Activated CD4-positive, alpha-beta T cell treated with anti-CD3 and anti-CD28 coated beads, Interleukin-2, amount 50 U/mL, for 4 hours (primary cell): ENCODE measurements at places on chromosomes 3 and 15.

GRCh38 chr3:139491966-139492365, 15.7 kb upstream of the RBP2 start:
- no peak for DNase-seq

- DNase-seq: no peak
These were observed 49.0 kb upstream of the GOLGA8J start for GRCh38 chr15:30033763-30034162.

DNA sequence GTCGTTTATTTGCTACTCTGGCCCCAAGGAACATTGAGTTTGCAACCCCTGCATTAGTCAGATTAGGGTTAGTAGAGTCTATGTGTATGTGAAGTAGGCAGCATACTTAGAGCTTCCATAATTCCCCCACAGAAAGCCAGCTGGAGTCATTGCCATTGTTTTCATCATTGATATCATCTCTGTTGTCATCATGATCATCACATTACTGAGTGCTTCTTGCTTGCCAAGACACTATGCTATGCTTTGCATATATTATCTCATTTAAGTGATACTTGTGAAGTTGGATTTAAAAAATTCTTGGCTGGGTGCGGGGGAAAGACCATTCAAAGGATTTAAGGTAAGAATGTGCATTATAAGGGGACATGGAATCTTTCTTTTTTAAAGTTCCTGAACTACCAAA, 209.0 kb downstream of the CACNA2D3 start:
- no peak for DNase-seq

GRCh38 chr3:16910207-16910606, 25.5 kb downstream of the PLCL2 start:
- no peak for DNase-seq

GRCh38 chr3:5339967-5340535, 152.5 kb downstream of the EDEM1 start:
- DNase-seq: no peak

- no peak for DNase-seq
These were observed 14.9 kb downstream of the ACOX2 start for GRCh38 chr3:58521917-58522631.

DNA sequence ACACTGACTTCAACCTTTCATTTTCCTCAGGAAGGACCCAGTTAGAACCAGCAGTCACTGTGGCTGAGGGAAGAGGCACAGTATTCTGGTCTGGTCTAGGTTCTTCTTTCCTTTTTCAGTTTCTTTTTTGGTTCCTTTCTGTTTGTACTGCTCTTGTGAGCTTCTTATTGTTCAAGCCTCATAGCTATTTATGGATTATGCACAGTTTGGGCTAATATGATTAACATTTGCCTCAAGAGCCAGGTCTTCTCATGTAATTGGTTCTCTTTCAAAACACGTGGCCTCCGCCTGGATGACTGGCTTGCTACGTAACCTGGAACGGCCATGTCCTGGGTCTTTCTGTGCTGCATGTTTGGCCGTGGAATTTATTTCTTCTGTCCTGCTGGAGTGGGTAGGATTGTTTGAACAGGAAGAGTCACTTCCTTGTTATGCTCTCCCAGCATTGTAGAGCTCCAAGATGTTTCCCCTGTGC, 43.3 kb downstream of the RBMS3 start:
- no peak for DNase-seq

DNA sequence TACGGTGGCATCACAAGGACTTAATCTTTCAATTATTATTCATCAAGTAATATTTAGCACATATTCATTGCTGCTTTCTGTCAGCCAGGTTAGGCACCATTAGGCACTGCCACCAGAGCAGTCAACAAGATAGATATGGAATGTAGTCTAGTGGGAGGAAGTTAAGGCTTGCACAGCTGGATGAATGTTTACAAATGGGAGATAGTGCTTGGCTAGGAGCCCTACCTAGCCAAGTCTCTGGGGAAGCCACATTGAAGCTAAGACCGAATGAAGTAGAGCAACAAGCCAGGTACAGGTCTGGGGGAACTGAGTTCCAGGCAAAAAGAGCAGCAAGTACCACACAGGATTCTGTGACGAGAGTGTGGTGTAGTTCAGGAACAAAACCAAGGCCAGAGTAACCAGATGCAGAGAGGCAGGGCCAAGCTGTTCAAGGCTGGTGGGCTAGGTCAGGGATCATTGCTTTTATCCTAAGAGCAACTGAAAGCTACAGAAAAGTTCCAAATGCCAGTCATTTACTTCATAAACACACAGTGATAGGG, 33.4 kb upstream of the SCAANT1 start:
- no peak for DNase-seq

DNA sequence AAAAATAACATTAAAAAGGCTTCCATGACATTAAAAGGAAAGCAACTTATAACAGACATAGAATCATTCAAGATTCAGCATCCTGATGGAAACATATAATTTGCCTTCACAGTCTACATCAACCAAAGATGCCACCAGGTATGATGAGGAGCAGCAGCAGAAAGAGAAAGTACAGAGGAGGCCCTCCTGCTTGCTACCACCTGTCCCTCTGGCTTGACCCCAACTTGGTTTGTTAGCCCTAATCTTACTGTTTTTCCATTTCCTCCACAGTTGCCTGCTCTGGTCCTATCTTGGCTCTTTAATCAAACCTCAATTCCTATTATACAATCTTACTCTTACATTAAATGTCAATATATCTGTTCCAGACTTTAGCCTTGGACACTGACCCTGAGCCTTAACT, 171.3 kb downstream of the DPH6 start:
- no peak for DNase-seq

GRCh38 chr15:26146202-26146601, 283.1 kb upstream of the ATP10A start:
- no peak for DNase-seq

- DNase-seq: no peak
These were observed 15.8 kb downstream of the SLC12A1 start for GRCh38 chr15:48221885-48222284.

GRCh38 chr15:27828746-27829145, 270.4 kb downstream of the OCA2 start:
- no peak for DNase-seq

DNA sequence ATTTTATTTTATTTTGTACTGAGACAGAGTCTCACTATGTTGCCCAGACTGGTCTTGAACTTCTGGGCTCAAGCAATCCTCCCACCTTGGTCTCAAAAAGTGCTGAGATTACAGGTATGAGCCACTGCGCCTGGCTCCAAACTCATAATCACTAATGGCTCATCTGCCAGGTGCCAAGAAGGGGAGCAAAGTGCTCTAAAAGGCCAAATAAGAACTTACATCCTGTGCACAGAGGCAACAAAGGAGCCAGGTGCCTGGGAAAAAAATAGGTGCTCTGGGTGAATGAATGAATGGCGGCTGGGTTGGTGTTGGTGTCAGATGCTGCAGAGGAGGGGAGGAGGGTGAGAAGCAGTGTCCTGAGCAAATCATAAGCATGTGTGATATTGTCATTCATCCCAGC, 25.9 kb upstream of the ADAMTS7 start:
- DNase-seq: no peak

DNA sequence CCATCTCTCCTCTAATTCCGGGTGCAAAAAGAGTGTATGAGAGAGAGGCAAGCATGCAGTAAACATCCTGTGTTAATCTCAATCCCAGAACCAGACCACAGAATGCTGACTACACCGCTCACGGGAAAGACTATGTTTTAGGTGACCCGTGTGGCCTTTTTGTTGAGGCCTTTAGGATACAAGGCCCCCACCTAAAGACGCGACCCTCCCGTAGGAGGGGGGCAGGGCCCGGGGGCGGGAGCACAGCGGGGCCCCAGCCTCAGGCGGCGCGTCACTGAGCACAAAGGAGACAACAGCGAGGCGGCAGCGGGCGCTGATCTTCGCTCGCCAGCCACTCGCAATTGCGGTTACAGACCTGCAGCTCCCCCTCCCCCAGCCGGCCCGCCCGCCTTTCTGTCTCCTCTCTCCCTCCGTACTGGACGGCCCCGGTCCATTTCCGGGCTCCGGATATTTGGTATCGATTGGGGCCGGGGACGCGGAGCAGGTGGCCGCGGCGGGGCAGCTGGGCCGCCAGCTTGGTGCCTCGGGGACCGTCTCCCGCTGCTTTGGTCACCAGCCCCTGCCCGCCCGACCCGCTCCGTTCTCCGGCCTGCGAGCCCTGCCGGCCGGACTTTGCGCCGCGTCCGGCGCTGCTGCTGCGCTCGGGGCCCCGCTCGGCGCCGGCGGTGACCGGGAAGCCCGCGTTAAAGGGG, at the start of gene CCDC50:
TSS of gene CCDC50 (plus strand) at position 433 of the 692 bp plus-strand sequence. CDS start 281 bp downstream, outside the sequence.
- no peak for DNase-seq

DNA sequence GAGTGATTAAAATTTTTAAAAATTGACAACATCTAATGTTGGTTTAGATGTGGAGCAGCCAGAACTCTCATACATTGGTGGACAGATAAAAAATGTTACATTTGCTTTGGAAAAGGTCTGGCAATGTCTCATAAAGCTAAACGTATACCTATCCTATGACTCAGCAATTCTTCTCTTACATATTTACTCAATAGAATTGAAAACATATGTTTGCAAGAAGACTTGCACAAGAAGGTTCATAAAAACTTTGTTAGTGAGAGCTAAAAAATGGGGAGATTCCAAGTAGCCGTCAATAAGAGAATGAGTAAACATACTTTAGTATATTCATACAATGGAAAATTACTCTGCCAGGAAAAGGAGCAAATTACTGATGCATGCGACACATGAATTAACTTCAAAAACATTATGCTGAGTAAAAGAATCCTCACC, 30.0 kb downstream of the MASP1 start:
- no peak for DNase-seq

DNA sequence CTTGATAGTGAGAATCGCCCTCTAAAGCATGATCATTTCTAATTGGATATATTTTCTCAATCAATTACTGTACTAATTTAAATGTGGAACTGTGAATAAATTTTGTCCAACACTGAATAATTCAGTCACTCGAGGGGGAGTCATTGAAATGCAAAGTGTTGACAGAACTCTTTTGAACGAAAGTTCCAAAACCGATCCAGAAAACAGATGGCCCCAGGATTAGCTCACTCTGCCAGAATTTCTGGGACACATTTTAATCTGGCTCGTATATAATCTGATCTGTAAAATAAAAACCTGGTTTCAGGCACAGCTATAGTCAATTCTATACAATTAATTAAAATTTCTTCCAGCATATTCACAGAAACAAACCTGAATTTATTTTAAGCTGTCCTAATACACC, 580.4 kb downstream of the ROBO1 start:
- no peak for DNase-seq

DNA sequence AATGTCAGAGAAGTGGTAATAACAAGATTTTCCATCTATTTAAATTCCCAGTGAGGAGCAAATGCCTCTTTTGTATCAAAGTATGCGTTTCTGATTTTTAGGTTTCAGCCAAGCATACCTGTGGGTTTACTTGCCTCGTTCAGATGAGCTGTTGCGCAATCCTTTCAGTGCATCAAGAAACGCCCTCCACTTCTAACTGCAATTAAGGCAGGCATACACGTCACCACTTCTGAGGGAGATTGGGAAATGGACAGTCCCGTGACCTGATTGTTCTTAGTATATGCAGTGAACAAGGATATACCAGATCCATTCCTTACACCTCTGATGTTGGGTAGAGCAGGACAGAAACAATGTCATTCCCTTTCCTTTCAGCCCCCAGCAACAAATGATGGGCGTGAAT, 219.0 kb downstream of the ITPR1 start:
- no peak for DNase-seq

GRCh38 chr15:51776952-51777569, 25.7 kb downstream of the TMOD2 start:
- peak; percentile 48 for DNase-seq

DNA sequence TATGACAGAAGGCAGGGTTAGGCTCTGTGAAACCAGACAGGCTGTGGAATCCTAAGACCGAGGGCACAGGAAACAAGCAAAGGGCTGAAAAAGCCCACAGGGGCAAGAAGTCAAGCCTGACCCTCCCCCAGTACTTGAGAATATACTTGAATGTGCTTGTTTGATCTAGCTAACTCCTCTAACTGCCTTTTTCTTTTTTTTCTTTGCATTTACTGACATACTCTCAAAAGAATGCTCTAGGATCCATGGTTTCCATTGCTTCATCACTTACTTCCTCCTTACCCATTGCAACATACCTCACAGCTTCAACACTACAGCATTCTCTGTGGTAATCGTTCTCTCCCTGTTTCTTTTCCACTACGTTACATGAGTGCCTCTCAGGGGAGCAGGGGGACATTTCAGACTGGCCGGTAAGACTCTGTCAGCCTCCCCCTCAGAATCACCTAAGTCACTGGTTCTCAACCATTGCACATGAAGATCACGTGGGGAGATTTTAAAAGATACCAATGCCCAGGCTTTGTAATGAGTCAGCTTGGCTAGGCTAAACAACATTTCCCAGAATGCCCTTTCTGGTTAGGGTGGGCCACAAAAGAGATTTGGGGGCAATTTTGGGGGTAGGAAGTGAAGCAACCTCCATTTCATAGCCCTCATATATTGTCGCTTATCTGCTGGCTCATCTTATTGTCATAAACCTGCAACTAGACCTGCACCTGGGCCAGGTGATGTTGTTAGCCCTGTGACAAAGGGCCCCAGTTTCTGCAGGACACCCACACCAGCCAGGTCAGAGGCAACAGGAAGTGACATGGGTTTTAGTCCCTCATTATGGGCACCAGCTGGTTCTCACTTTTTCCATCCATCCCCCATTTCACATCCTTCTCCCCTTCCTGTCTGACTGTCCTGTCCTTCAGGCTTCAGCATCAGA, 24.6 kb upstream of the RSL24D1 start:
- DNase-seq: no peak

GRCh38 chr3:72791161-72791560, 57.1 kb downstream of the SHQ1 start:
- no peak for DNase-seq

DNA sequence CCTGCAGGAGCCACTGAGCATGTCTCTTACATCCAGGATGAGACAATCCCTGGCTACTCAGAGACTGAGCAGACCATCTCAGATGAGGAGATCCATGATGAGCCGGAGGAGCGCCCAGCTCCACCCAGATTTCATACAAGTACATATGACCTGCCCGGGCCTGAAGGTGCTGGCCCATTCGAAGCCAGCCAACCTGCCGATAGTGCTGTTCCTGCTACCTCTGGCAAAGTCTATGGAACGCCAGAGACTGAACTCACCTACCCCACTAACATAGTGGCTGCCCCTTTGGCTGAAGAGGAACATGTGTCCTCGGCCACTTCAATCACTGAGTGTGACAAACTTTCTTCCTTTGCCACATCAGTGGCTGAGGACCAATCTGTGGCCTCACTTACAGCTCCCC, 6.2 kb downstream of the MAP1A start:
- DNase-seq: no peak

- no peak for DNase-seq
These were observed 54.6 kb upstream of the ATOSA start for GRCh38 chr15:52733696-52734255.

DNA sequence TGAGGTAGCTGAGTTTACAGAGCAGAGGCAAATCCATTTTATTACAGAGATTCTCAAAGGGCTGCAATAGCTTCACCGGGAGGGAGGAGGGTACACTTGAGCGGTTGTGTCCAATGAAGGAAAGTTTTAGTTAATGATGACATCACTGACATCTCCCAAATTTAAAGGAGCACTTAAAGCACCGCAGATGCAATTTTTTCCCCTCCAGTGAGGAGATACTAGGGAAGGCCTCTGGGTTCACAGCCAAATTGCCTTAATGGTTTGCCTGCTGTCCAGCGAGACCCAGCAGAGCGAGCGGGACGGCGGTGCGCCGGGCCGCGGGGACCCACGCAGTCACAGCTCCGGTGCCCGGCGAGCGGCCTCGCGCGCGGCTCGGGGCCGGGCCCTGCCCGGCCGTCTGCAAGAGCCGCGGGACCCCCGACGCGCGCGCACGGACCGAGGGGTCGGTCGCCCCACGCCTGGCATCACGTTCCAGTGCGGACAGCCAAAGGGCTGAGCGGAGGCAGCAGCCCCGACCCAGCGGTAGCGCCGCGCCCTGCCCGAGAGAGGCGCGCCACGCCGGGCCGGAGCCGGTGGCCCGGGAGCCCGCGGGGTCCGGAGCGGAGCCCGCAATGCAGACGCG, 160.5 kb upstream of the CHRNA7 start:
- DNase-seq: no peak
